Substantia nigra (tissue), 51 donors: ENCODE measurements at places on chromosomes 4 and X.

DNA sequence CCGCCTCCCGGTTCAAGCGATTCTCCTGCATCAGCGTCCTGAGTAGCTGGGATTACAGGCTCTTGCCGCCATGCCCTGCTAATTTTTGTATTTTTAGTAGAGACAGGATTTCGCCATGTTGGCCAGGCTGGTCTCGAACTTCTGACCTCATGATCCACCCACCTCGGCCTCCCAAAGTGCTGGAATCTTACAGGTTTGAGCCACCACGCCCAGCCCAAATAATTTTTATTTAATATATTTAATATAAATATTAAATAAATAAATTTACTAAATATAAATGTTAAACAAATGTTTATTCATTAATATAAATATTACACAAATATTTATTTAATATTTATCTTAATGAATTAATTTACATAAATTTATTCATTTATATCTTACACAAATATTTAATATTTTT, 120.2 kb downstream of the SHOX start:
- DNase-seq = no peak

DNA sequence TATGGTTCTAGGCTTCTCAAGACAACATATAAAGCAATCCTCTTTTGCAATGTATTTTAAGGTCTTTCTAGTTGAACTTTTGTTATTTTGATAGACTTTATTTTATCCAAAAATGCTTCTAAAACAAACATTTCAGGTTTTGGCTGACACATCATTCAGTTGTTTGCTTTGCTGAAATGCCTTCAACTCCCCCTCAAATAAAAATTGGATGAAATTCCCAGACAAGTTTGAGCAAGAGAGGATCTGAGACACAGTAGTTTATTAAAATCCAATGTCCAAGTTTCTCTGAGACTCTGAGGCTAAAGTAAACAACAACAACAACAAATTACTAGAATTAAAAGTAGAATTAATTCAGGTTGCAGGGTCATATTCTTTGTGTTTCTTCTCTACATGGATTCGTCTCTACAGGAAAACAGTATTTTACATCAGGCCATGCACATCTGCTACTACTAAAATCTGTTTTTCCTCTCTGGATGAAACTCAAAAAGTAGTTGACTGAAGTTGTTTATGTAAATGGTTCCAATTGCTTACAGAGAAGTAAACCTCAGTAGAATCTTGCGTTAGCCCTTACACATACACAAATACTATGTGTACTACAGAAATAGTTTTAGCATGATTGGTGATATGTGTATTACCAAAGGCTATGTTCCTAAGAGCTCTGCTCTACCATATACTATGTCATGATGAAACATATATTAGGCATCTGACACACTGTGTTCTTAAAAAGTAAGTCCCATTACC, 64.9 kb downstream of the PRSS12 start:
- DNase-seq = no peak

GRCh38 chr4:3030566-3031356, 43.6 kb downstream of the HTT-AS start:
- DNase-seq = no peak

DNA sequence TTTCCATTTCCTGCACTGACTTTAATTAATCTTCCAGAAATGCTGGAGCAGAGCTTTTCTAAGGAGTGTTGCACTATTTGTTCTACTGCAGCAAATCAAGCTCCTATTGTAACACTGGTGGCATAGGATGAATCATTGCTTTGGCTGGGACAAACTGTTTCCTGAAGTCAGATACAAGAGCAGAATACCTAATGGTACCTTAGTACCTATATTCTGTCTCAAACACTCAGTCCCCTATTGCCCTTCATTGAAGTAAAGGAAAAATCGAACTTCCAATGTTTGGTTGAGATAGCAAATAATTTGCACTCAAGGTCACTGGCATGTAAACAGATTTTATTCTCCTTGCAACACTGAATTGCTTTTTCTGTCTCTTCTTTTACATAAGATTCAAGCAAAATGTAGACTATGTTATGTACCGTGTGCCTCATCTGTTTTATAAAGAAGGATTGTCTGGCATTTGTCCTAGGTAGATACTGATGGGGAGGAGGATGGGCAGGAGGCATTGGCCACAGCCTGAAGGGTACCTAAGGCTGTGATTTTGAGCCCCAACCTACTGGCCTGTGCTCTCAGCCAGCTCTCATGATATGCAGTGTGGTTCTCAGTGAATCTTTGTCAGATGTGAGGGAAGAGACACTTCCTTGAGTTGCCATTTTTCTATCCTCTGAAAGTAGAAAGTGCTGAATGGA, 141.6 kb downstream of the AASDH start:
- DNase-seq = no peak

DNA sequence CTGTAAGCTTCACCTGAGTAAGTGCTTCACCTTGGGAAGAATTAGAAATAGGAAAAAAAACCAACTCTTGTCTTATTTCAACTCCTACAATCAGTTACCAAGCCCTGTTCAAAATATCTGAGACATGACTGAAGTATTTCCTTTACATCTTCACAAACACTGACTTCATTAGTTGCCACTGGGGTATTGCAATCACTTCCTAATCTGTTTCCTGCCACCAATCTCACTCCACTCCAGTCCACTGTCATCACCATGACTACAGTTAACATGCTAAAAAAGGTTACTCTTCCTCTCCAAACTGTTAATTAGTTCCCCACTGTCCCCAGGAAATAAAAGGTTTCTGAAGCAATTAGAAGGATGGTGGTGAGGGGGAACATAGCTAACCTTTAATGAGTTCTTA, 3.3 kb upstream of the SUPT20HL1 start:
- no peak for DNase-seq

DNA sequence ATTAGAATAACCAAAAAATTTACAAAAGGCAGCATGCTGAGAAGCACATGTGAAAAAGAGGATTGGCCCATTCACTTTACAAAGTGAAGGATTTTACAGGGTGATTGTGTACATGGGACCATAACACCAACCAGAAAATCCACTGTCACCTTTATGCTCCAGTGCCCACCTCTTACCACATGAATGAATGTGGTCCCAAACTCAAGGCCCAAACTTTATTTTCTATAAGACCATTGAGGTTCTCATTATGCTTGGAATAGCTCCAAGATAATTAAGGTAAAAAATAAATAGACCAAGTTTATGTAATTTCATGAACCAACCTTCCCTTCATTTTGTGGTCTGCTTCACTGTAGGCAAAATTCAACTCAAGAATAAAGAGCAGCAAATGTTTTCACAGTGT, 24.3 kb upstream of the MYOZ2 start:
- no peak for DNase-seq

- DNase-seq = no peak
These were observed 5.0 kb upstream of the SDAD1 start for GRCh38 chr4:75995727-75996126.

DNA sequence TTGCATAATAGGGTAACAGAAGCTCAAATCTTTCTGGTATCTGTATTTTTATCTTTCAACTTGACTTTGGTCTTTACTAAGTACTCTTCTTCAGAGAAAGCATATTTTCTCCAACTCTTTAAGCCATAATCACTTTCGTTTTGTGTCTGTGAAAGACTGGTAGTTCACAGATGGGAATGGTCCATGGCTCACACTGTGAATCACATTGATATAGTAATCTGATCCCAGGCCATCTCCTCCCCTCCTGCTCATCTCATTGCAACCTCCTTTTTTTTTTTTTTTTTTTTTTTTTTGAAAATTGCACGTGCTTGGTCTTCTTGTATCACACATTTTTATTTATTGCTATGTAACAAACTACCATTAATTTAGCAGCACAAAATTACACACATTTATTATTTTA, 694.5 kb upstream of the SLIT2 start:
- no peak for DNase-seq

- DNase-seq = no peak
These were observed 1.2 kb downstream of the CYBB start for GRCh38 chrX:37781081-37781480.

- DNase-seq = peak; percentile 29
These were observed 50.7 kb downstream of the SCD5 start for GRCh38 chr4:82747686-82748575.

DNA sequence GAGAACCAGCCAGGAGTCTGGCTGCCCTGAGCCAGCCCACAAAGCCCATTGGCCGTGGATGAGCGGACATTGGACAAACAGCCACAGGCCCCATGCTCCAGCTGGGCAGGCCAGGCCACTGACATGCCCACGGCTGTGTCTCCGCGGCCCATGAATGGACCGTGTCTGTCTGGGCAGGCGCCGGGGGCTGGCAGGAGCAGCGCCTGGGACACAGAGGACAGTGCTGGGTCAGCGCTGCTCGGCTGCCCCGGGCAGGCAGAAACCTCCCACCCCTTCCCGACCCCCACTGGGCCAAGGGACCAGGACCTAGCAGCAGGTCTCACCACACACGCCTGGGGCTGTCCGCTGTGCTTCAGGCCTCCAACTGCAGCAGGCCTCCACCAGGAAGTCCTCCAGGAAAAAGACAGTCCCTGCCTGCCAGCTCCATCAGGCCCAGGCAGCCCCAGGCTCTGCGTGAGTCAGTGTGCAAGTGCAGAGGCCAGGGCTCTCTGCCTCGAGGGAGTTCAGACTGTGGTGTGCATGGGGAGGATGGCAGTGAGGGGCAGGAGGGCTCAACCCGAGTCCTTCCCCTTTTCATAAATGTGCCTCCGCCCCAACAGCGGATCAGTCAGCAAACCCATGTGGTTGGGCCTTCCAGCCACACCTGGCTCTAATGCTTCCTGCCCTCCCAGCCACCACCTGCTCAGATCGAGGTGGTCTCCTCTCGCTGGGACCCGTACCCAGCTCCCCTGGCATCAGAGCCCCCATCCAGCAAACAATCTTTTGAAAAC, 17.2 kb upstream of the FGFR3 start:
- peak; percentile 85 for DNase-seq

- DNase-seq = no peak
These were observed 18.9 kb upstream of the DUSP9 start for GRCh38 chrX:153628129-153628528.

GRCh38 chr4:8461616-8462015, 21.0 kb downstream of the TRMT44 start:
- no peak for DNase-seq

DNA sequence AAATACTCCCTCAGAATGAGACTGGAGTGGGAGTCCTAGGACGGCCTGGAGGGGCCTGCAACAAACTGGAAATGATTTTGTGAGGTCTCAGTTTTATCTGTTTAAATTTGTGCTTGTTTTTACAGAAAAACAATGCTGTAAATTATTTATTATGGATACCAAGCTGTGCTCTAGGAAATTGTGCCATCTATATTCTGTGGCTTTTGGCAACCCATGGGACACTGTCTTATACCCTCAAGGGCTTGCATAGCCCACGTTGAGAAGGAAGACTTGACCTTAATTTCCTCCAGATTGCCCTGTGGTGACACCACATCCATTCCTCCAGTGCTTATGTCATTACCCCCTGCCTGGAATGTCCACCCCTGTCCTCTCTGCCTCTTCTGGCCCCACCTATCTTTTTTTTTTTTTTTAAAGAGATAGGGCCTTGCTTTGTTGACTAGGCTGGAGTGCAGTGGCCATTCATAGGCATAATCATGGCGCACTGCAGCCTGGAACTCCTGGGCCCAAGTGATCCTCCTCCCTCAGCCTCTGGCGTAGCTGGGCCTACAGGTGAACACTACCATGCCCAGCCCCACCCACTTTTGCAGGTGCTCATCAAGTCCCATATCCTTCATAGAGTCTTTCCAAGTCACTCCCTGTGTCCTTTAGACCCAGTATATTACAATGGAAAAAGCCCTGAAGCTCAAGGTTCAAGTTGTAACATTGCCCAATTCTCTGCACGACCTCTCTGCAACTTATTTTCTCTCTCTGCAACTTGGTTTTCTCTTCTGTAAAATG, 77.4 kb downstream of the HPRT1 start:
- DNase-seq = no peak

- DNase-seq = no peak
These were observed 24.4 kb downstream of the TMEM144 start for GRCh38 chr4:158234671-158235070.

DNA sequence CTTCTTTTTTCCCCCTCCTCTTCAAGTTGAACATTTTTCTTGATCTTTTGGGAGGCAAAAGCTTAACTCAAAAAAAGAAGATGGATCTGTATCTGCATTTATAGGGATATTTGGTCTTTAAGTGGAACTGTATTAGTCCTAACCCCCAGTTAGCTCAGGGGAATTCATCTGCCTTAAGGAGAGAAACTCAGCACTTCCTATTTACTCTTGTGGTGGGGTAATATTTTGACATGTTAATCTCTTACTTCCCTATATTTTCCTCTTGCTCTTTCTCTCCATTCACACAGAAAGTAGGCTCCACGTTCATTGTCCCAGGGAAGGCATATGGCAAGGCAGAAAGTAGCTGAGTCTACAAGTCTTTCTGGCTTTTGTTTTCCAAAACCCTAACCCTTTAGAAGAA, 5.3 kb downstream of the LRRC66 start:
- DNase-seq = no peak
